Muscle of leg (tissue), 16 donors: ENCODE measurements at places on chromosomes 5 and 9. TPM values are rescaled to one million over a fixed set of nuclear protein-coding genes. Genes with fewer than 3 reads are reported as not detected.
A peak's percentile ranks its signal among the peaks of the same experiment; 100 is the strongest.

- no peak for DNase-seq
Measured at GRCh38 chr5:102772273-102772672, 17.2 kb downstream of the PAM start.

Gene GPR150
- 0.09 TPM for total RNA-seq

DNA sequence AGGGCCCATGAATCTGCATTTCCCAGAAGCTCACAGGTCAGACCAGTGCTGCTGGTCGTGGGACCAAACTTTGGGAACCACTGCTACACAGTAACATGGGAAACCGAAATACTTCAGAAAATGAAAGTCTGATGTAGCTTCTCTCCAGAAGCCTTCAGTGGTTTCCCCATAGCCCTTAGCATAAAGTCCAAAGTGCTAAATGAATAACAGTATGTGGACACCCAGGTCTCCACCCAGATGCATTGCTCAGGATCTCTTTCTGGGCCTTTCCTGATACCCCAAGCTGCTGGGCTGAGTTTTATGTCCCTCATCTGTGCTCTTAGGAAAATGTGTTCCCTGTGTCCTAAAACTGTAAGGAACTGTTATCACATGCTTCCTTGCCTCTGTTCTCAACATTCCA lies 100.4 kb downstream of the NFIB start:
- no peak for DNase-seq

Gene NTNG2
- total RNA-seq, result 0.58 TPM

- DNase-seq, result no peak
Measured at GRCh38 chr9:81370650-81371049, 318.7 kb downstream of the TLE1 start.

DNA sequence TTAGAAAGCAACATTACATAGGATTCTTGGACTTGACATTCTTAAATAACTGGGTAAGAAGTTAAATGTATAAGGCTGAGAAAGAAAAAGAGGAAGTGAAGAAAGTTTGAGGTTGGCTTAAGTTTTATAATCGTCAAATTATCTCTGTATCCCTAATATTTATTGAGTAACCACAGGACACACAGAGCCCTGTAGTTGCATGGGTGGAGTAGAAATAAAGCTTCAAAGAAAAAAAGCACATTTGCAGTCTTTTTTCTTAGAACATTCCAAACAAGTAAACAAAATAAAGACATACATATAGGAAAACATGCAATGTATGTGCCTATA lies 137.0 kb downstream of the CCDC192 start:
- no peak for DNase-seq

DNA sequence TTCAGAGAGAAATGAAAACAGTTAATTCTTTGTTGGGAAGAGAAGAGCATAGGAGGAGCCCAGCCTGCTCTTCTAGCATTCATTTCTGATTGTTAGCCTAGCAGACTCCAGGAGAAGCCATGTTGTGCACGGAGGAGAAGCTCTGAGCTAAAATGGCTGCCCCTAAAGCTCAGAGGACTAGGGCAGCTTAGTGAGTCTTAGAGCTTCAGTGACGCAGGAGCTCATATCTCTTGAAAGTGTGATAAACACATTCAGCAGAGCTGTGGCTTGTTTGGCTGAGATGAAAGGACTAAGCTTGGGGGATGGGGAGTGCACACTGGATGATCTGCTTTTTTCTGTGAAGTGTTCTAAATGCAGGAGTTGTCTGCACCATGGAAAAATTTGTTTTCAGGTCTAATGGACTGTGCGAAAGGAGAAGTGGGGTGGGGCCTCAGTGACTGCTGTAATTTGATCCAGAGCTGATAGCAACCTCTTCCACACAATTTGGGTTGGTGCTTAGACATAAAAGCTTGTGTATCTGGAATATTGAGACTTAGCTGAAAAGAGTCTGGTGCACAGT lies 58.5 kb downstream of the ZNF462 start:
- DNase-seq, result peak; percentile 55

GRCh38 chr5:124816381-124816780 lies 69.9 kb upstream of the ZNF608 start:
- DNase-seq, result no peak

Gene SLC28A3
- total RNA-seq, result 0.04 TPM

- peak; percentile 71 for DNase-seq
Measured at GRCh38 chr9:108234811-108235210, 621.0 kb downstream of the ACTL7B start.

DNA sequence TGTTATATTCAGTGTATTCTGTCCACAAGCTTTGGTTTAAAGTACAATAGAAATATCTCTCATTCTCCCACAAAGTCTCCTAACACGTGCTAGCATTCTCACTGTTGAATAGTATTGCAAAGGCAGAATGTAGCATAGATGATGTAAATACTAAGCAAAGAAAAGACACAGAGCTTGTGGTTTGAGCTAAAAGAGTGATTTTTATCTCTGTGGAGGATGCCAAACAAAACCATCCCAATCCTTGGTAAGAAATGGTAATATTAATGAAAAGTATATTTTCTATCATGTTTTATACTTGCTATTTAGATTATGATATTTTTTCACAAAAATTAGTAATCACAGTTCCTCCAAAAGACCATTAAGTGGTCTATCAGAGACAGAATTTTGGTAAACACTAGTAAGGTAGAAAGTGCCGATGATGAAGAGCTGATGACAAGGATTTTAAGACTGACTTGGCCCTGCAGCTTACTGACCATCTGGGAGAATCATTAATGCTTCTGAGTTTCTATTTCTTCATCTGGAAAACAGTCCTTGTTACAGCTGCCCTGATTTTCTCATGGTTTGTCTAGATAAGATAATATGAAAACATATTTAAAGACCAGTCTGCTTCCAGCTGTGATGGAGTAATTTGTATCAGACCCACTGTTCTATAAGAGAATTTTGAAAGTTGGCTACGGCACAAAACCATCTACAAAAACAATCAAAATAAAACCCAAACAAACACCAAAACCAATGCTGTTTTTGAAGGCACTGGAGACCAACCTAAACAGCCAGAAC lies 510.2 kb downstream of the SPATA31D1 start:
- peak; percentile 67 for DNase-seq

Gene CDX1
- total RNA-seq, result 0.27 TPM

GRCh38 chr9:629146-629545 lies 212.4 kb upstream of the DMRT1 start:
- no peak for DNase-seq

DNA sequence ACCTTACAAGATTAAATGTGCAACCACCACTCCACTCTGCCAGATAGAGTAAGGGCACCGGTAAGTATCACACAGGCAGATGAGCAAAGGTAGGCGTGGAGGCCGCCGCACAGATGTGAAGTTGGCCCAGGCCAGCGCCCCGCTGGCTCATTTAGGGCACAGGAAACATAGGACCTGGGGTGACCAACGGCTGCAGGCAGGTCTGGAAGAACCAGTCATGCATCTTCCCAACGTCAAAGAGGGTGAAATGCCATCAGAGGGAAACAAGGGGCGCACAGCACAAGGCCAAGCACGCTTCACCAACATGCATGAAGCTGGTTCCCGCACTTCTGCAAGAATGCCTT lies 31.7 kb upstream of the SLC6A3 start:
- DNase-seq, result no peak

Gene MARCOL
- total RNA-seq, result not detected

Gene ANXA2R
- 1.2 TPM for total RNA-seq

- DNase-seq, result no peak
Measured at GRCh38 chr5:51172903-51173626, 210.2 kb upstream of the ISL1 start.

DNA sequence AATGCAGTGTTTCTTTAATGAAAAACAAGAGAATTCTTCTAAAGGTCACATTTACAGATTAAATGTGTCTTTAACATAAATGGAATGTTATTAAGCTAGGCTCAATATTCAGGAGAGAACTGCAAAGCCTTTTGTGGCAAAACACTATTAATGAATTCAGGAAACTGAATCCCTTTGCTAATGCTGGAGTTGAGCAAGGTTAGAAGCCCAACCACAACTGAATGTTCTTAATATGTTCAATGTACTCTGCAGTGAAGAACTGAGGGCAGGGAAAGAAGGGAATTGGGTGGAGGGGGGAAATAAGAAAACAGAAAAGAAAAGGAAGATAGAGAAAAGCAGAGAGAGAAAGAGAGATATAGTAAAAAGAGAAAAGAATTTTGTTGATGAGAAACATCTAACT lies 276.7 kb upstream of the TMEM161B start:
- no peak for DNase-seq

- DNase-seq, result no peak
Measured at GRCh38 chr5:152140347-152140746, 215.7 kb upstream of the GLRA1 start.

Gene ROPN1L
- 0.13 TPM for total RNA-seq

Gene LCN10
- 12.3 TPM for total RNA-seq

GRCh38 chr9:128182893-128183588 lies 8.3 kb downstream of the CIZ1 start:
- DNase-seq, result no peak

Gene ZNF367
- 5.8 TPM for total RNA-seq

GRCh38 chr5:133062276-133062675 lies 10.5 kb downstream of the HSPA4 start:
- DNase-seq, result no peak

- no peak for DNase-seq
Measured at GRCh38 chr5:124740991-124741583, 5.4 kb downstream of the ZNF608 start.

- DNase-seq, result no peak
Measured at GRCh38 chr5:81314581-81314980, 13.2 kb downstream of the ZCCHC9 start.

Gene ANKRD31
- 0.27 TPM for total RNA-seq

GRCh38 chr9:72315089-72315509 lies 49.9 kb downstream of the ZFAND5 start:
- DNase-seq, result peak; percentile 79

GRCh38 chr5:175867587-175868347 lies 3.6 kb upstream of the CPLX2 start:
- no peak for DNase-seq

Gene NME5
- total RNA-seq, result 0.44 TPM

Gene BRD3OS
- total RNA-seq, result 9.3 TPM

DNA sequence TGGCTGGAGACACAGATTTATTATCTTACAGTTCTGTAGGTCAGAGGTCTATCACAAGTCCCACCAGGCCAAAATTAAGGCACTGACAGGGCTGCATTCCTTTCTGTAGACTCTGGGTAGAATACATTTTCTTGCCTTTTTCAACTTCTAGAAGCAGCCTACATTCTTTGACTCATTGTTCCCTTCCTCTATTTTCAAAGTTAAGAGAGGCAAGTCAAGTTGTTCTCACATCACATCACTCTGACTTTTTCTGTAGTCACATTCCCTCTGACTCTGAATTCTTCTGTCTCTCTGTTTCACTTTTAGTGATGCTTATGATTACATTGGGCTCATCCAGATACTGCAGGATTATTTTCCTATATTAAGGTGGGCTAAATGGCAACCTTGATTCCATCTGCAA lies 119.0 kb downstream of the MELK start:
- no peak for DNase-seq

Gene FLT4
- total RNA-seq, result 6.6 TPM

GRCh38 chr9:77440057-77440456 lies 208.1 kb downstream of the GNA14 start:
- DNase-seq, result peak; percentile 93

GRCh38 chr9:125822160-125822559 lies 75.0 kb downstream of the PBX3 start:
- DNase-seq, result peak; percentile 76

DNA sequence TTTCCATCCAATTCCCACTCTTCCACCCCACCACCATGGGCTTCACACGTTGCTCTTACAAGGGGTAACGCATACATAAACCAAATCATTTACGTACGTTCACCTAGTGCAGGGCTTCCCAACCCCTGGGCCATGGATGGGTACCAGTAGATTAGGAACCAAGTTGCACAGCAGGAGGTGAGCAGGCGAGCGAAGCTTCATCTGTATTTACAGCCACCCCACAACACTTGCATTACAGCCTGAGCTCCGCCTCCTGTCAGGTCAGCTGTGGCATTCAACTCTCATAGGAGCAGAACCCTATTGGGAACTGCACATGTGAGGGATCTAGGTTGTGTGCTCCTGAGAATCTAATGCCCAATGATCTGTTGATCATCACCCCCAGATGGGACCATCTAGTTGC lies 82.3 kb downstream of the CEMIP2 start:
- no peak for DNase-seq

Gene CTSV
- total RNA-seq, result 0.44 TPM

GRCh38 chr9:104934691-104935500 lies 6.9 kb upstream of the ABCA1 start:
- DNase-seq, result peak; percentile 40

Gene PIGO
- 9.1 TPM for total RNA-seq

Gene CARD9
- 1.2 TPM for total RNA-seq

- DNase-seq, result no peak
Measured at GRCh38 chr5:172972552-172972951, 11.0 kb upstream of the ATP6V0E1 start.

- peak; percentile 78 for DNase-seq
Measured at GRCh38 chr5:117255211-117256027, 680.8 kb upstream of the SEMA6A start.
